ENCODE measurements at places on chromosomes 5 and 9. TPM values are rescaled to one million over a fixed set of nuclear protein-coding genes. Genes with fewer than 3 reads are reported as not detected.

DNA sequence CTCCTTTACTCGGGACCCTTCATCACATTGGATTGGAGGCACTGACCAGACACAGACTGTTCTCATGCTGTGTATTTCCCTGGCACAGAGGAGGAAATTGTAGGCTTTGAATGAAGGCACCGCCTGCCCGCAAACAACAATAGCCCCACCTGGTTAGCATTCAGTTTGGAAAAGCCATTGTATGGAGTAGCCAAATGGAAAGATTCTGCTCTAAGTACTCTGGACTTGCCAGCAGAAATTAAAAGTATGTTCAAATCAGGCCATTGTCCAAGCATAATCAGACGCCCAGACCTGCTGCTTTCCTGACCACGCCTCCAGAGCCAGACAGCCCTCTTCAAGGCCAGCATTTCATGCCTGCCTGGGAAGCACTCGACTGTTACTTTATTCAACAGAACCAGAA, 8.0 kb upstream of the SEMA4D start:
- ATAC-seq, result no peak

GRCh38 chr5:180532268-180532667, 38.1 kb downstream of the CNOT6 start:
- ATAC-seq, result peak; percentile 40

- no peak for ATAC-seq
These were observed 81.8 kb upstream of the FANCC start for GRCh38 chr9:95399261-95399660.

GRCh38 chr9:94904806-94905205, 178.3 kb downstream of the AOPEP start:
- no peak for ATAC-seq

GRCh38 chr5:149682532-149683075, 47.5 kb upstream of the PPARGC1B start:
- ATAC-seq, result no peak

DNA sequence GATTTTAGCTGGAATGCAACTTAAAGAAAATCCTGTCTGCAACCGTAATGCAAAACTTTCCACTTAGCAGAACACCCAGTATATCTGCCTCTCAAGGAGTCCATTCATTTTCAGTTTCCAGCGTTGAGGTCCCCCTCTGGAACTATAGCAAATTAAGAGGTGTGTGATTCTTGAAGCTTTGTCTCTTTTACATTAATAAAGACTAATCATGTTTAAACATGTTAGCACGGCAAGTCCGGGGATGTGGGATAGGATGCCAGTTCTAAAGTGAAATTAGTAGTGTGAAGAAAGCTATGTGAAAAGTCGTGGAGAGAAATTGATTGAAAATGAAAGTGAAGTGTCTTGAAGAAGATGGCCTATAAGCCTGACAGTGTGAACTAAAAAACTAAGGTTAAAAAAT, 429.1 kb downstream of the NR2F1-AS1 start:
- no peak for ATAC-seq

GRCh38 chr9:23669776-23670175, 156.3 kb downstream of the ELAVL2 start:
- ATAC-seq, result no peak

DNA sequence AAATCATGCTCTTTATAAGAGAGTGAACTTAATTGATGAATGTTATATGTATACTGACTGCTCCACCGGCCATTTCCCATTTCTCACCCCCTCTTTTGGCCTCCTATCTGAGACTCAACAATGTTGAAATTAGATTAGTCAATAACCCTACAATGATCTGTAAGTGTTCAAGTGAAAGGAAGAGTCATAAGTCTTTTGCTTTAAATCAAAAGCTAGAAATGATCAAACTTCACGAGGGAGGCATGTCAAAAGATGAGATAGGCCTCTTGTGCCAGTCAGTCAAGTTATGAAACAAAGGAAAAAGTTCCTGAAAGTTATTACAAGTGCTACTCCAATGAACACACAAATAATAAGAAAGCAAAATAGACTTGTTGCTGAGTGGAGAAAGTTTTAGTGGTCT, 83.1 kb downstream of the NLN start:
- ATAC-seq, result peak; percentile 12

DNA sequence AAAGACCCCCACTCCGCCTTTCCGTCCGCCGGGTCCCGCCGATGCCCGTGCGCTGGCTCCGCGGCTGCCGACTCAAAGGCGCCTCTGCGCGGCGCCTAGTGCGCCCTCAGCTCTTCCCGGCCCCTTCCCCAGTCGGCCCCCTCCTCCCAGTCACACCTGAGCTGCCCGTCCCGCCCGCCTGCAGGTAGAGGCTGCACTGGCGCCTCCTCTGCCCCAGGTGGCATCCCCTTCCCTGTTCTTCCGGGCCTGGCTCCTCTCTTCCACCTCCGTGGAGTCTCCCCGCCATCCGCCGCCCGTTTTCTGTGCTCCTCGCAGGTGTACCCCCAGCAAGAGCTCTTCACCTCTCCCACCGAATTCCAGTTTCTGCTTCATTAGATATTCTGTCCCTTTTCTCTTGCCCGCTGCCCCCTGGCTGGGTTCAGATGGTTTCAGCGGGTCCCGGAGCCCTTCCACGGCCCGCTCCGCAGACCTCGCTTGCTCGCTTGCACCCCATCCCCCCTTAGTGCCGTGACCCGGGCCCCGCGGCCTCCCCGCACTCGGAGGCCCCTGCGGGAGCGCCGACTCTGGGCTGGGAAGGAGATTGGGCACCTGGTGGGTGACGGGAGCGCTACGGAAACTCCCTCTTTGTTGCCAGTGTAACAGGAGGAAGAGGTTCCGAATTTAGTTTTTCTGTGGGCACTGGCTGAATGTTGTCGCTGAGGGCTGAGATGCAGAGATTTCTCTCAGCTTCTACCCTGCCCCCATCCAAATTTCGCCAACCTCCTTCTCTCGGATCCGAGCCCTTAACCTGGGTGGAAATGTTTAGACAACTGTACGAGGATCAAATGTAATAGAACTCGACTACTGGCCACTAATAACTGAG, 809 bp downstream of the SLC44A1 start:
- ATAC-seq, result peak; percentile 32

Gene FOXD4
- total RNA-seq, result 0.22 TPM

DNA sequence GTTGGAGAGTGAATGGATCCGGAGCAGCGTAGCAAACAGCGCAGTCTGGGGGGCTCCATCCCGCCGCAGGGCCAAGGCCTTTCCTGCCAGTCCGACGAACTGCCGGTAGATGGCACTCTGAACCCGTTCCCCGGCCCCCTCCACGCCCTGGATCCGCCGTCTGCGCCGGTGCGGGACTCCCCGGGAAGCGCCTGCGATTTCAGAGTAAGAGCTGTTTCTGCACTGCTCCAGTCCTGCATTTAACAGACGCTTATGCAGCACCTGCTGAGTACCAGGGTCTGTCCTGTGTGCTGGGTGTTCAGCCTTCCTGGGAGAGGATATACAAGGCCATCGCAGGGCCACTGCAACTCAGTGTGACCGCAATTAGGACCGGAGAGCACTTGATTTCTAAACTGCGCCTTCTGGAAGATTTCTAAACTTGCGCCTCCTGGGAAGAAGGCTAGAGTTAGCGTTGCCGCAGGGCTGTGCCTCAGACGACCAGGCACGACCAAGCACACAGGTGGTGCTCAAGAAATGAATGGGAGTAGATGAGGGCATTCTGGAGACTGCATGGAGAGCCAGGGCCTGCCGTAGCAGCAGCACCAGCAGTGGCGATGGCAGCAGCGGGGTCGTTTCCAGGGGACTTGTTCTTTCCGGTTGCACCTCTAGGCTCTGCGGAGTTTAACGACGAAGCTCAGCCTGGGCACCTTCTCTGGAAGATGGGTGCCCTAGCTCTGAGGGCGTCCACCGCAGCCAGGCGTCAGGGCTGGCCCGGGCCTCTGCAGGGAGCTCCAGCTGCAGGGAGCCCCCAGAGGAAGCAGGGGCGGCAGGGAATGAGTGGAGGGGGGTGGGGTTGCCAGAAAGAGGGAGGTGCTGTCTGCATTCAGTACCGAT, 14.3 kb upstream of the TIFAB start:
- peak; percentile 85 for ATAC-seq

DNA sequence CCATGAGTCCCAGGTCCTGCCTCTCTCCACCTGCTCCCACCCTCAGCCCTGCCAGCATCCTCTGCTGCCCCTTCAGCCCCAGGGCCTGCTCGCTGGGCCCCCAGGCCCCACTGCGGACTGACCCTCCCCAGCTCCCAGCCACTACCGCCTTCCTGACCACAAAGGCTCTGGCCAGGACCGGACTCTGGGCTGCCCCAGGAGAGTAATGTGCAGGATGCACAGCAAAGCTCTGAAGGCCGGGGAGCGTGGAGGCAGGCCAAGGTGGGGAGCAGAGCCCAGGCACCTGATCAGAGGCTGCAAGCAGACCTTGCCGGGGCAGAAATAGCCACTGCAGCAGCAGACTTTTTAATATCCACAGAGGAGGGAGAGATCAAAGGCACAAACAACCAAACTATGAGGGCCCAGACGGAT, 27.9 kb downstream of the IPPK start:
- no peak for ATAC-seq

DNA sequence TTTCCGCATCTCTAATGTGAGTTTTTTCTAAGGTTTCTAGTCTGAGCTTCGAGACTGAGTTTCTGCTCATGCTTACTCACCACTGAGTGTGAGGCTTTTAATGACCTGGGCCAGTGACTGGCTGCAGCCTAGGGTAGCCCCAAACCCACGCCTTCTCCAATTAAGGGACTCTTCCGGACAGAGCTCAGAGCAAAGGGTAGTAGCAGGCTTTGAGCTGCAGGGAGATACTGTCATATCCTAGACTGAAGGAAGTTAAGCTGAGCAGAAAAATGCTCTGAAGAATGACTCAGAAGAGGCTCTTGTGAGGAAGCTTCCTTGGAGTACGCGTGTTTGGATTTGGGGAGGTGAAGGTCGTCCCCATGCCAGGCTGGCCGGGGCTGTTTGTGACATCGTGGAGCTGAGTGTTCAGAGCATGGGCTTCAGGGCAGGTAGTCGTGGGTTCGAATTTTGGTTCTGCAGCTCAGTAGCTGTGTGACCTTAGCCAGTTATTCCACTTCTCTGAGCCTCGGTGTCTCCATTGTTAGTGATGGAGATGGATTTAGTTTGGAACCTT, 3.5 kb downstream of the USP20 start:
- peak; percentile 54 for ATAC-seq

Data from activated T-helper 17 cell treated with anti-CD3 and anti-CD28 coated beads, Interleukin-2, amount 50 U/mL, for 72 hours (primary cell).